ENCODE measurements at places on chromosomes 5 and 9. TPM values are rescaled to one million over a fixed set of nuclear protein-coding genes. Genes with fewer than 3 reads are reported as not detected.

The TRAF1 gene
- total RNA-seq = 4.2 TPM

The SLC46A2 gene
- total RNA-seq = not detected

The KIF24 gene
- total RNA-seq = 3.4 TPM

The IL4 gene
- not detected for total RNA-seq

The TAF11L5 gene
- total RNA-seq = not detected

The CCNJL gene
- total RNA-seq = 14.3 TPM

The LCN12 gene
- total RNA-seq = 1.8 TPM

The PTPRD gene
- total RNA-seq = 0.15 TPM

The AGXT2 gene
- not detected for total RNA-seq

The SRD5A1 gene
- total RNA-seq = 32.1 TPM
